ENCODE measurements at places on chromosomes 1 and 21.

GRCh38 chr1:153261281-153262069 lies 2.0 kb downstream of the LORICRIN start:
- peak; percentile 54 for DNase-seq

DNA sequence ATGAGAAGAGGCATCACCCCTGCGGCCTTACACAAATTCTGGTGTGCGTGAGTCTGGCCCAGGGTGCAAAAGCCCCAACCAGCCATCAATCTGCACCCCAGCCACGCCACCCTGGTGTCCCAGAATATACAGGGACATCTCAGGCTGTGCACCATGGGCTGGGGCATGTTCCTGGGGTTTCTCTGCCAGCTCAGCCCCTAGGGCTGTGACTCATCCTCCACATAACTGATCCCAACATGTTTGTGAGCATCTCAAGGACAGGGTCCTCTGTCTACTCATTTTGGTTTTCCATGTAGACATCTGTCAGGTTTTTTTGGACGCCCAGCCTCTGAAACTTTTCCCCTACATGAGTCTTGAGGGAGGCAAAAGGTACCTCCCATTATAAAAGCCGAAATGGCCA lies 511 bp downstream of the ZNF683 start:
- DNase-seq: no peak

- no peak for DNase-seq
Measured at GRCh38 chr1:223153177-223154119, 10.4 kb upstream of the TLR5 start.

- no peak for DNase-seq
Measured at GRCh38 chr21:14673649-14674048, 127.5 kb upstream of the SAMSN1 start.

GRCh38 chr1:84155517-84155916 lies 11.4 kb downstream of the PRKACB start:
- no peak for DNase-seq

DNA sequence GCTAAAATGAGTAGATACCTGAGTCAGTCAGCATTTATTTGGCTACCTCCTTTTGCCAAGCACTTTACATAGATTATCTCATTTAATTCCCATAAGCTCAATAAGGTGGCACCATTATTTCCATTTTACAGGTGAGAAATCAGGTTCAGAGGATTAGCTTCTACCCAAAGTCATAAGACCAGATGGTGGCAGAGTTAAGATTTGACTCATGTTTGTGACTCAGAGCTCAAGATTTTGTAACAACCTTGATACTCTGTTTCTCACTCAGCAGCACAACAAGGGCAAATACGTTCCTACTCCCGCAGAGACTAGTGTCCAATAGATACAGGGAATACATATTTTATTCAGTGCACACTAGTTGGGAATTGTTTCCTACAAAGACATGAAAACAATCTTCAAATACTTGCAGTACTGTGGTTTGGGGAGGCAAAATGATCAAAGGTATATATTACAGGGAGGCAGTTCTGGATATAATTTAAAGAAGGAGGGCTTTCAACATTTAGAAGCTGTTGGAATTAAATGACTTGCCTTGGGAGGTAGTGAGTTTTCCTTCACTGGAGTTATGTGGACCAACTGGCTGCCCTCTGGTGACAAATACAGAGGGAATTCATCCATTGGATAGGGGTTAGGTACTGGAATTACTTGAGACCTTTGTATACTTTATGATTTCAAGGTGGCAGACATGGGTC lies 3.6 kb downstream of the LEPR start:
- no peak for DNase-seq

GRCh38 chr1:15220825-15221431 lies 26.1 kb upstream of the FHAD1 start:
- no peak for DNase-seq

Measured in amygdala (tissue), 56 donors.